ENCODE measurements at places on chromosomes 3 and 15.

GRCh38 chr3:111675846-111676210 lies 80.7 kb upstream of the ZBED2 start:
- no peak for DNase-seq

DNA sequence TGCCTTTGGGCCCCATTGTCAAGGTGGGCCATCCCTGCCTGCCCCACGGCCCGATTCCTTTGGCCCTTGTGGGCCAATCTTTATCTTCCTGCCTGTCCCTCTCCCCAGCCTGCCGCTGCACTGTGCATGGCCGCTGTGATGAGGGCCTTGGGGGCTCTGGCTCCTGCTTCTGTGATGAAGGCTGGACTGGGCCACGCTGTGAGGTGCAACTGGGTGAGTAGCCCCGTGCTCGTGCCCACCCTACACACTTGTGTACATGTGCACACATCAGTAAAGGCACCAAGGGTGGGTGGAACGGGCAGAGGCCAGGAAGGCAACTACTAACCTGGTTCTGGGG lies 12.2 kb downstream of the NT5DC2 start:
- DNase-seq, result no peak

- no peak for DNase-seq
These were observed 328.3 kb downstream of the OXSM start for GRCh38 chr3:26118165-26118564.

- no peak for DNase-seq
These were observed 37.4 kb upstream of the CILP start for GRCh38 chr15:65248511-65249255.

GRCh38 chr15:31344266-31344665 lies 17.6 kb downstream of the KLF13 start:
- no peak for DNase-seq

- DNase-seq, result no peak
These were observed 18.4 kb upstream of the OPA1 start for GRCh38 chr3:193574488-193575070.

- no peak for DNase-seq
These were observed 51.0 kb upstream of the USP3 start for GRCh38 chr15:63453186-63453905.

DNA sequence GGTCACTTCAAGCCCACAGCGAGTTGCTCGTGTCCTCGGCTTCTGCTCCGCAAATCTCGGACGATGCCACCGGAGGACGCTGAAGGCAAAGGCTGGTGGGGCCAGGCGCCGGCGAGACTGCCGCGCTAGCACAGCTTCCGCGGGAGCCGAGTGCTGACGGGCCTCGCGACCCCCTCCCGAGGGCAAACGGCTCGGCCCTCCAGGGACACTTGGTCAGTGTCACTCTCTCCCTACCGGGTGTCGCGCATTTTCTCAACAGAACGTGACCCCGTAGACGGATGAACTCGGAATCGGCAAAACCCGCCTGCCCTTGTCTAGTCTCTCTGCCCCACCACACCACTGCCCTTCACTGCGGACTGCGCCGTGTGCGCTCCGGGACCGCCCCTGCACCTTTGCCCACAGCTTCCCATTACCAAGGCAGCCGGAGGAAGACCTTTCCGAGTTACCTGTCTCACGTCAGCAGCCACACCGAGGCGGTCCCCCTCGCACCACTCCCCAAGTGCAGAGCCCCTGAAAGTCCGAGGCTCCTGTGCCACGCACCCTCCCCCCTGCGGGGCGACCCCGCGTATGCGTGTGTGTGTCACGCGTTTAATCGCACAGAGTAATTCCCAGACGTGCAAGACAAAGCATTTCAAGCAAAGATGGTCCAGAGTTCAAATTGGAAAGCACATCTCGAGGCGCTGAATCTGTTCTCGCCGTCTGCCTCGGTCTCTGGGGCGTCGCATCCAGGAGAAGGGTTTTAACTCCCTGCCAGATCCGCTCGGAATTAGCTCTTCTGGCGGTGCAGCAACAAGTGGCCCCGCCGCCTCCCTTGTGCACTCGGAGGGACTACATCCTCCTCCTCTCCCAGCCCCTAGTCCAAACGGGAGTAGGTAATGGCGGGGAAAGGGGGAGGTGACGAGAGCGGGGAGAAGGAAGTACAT lies 245.0 kb upstream of the TOPAZ1 start:
- DNase-seq, result no peak

Data from activated CD4-positive, alpha-beta T cell treated with anti-CD3 and anti-CD28 coated beads for 1 hour (primary cell).